ENCODE measurements at places on chromosomes 13 and 19. TPM values are rescaled to one million over a fixed set of nuclear protein-coding genes. Genes with fewer than 3 reads are reported as not detected.

DLL3 gene
- 0.73 TPM for total RNA-seq

PTPRS gene
- 3.4 TPM for total RNA-seq

FXYD1 gene
- total RNA-seq = 1.1 TPM

TUBA3C gene
- not detected for total RNA-seq

SERPINE3 gene
- not detected for total RNA-seq

MCF2L gene
- total RNA-seq = 3.4 TPM

PDE4C gene
- total RNA-seq = not detected

SELENOV gene
- not detected for total RNA-seq

CCDC169 gene
- not detected for total RNA-seq

CLEC4G gene
- total RNA-seq = 0.55 TPM

TDRD12 gene
- total RNA-seq = 1.2 TPM

NCAN gene
- total RNA-seq = not detected
